ENCODE measurements at places on chromosomes 1 and 21.

DNA sequence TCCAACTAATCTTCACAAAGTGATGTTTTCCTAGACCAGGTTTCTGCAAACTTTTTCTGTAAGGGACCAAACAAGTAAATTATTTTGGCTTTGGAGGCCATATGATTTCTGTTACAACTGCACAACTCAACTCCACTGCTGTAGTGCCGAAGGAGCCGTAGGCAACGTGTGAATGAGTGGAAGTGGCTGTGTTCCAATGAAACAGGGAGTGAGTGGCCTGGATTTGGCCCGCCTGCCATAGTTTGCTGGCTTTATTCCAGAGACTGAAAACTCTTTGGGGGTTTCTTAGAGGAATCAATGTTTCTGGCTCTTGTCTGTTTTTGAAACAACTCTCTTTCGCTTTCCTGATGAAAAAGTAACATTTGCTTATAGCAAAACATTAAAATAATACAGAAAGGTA lies 12.6 kb upstream of the ACTL8 start:
- no peak for DNase-seq

- no peak for DNase-seq
These were observed 58.9 kb downstream of the LRRC40 start for GRCh38 chr1:70146488-70146887.

- DNase-seq: no peak
These were observed 3.7 kb downstream of the OR10J1 start for GRCh38 chr1:159443066-159443750.

- no peak for DNase-seq
These were observed 77.4 kb upstream of the TMPRSS2 start for GRCh38 chr21:41585199-41585994.

DNA sequence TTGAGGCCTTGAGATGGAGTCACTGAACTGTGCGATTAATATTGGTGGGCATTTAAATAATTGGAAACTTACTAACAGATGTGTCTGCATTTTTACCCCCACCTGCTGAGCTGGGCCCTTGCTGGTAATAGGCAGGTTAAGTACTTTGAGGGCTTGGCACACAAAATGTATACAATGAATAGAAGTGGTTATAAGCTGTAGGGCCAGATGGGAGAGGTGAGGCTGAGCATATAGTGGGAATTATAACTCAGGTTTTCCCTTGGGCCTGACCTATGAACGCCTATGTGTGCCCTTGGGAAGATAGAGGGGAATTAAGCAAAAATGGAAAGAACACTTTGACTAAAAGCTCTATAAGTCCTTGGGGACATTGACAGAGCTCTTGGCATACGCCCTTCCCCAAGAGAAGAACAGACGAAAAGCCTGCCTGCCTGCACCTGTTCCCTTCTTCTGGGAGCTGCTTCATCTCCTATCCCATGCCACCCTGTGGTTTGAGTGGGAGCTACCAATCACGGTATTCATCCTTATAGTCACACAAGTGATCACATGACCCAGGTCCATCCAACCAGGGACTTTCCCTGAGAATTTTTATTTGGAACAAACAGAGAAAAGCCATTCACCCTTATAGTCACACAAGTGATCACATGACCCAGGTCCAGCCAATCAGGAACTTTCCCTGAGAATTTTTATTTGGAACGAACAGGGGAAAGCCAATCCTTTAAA lies 260.7 kb upstream of the CSF3R start:
- no peak for DNase-seq

DNA sequence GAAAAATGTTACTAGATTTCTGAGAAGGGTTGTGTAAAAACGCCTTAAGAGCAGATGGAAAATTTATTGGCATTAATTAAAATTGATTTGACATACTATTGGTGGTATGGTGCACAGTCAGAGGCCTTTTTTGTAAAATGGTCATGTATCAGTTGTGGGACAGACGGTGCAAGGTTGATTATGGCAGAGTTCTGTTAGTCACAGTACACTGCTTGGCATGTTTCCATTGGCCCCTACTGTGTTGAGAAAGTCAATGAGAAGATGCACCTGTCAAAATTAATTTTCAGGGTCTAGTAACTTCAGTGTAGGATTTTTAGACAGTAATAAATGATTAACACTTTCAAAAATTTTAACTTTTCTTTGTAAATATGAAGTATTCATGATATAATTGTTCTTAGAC lies 4.4 kb downstream of the B3GALT2 start:
- DNase-seq: no peak

Data from COLO829 (cell line).